Right renal pelvis (tissue), 4 donors: ENCODE measurements at places on chromosomes 1 and 21.

DNA sequence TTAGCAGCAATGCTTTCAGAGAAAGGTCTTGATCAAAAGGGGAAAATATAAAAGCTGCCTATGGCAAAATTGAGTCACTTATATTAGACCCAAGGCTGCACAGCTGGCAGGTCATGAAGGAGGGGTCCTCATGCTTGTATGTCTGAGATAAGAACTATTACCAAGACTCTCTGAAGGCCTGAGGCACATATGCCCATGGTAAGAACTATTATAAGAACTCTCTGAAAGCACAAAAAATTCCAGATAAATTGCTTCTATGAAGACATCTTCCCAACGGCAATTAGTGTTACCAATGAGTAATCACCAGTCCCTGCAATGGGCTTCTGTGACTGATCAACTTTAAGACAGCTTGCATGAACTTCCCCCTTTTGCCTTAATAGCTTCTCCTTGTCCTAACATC is 42.8 kb upstream of the LRIF1 start:
- DNase-seq, result no peak

DNA sequence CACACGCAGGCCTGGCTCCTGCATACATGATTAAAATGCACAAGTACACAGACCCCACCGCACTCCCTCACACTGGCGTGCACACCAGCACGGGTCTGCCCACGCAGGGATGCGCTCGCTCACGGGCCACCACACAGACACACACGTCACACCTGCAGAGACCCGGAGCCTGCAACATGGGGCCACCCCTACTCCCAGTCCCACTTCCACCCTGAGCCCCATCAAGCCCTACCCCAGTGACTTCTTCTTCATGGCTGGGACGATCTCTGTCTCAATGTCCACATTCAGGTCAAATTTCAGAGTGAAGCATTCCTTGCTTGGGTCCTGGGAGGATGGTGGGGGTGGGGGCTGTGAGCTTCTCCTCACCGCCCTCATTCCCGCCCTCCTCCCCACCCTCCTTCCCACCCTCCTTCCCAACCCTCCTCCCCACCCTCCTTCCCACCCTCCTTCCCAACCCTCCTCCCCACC is 8.9 kb upstream of the TNFRSF25 start:
- DNase-seq, result no peak

DNA sequence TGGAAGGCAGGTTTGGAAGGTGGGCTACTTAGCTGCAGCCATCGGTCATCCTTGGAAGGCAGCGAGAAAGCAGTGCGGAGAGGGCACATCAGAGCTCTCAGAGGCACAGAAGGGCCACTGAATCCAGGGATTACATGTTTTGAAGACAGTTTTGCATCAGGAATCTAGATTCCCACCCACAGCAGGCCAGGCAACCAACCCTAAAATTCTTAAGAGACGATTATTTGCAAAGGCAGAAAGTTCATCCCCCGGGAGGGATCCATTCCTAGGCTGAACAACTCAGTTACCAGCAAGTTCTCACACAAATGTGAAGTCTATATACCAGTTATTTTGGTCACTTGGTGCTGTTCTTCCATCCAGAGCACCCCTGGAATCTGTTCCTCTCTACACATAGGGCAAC is 457.3 kb upstream of the VAMP3 start:
- no peak for DNase-seq

- DNase-seq, result no peak
Measured at GRCh38 chr1:112548547-112548946, 39.8 kb downstream of the WNT2B start.

DNA sequence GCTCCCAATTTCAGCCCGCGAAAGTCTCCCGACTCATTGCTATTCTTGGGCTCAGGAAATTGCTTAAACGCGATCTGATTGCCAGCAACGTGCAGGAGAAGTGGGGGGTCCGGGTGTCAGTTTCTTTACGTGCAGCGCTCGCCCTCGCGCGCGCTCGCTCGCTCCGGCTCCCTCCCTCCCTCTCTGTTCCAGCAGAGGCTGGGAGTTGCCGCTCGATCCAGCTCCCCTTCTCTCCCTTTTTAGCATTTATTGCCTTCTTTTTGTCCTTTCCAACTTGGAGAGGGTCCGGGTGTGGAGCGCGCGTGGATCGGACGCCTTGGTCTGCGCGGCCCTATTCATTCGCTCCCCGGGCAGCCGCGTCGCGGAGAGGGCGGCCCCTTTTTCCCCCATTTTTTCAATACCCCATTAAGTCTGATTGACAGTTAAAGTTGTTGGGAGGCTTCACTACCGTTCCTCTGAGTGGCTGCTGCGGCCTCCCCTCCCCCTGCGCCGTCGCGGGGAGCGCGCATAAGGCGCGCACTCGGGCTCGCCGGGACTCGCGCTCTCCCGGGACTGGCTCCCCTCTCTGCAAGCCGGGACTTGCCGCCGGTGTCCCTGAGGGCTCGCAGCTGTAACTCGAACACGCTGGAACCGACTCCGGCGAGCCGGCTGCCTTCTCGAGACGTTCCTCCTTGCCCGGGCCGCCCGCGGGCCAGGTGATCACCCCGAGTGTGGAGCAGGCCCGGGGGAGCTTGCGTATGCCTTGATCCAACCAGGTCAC is at the start of gene DHRS3:
Gene DHRS3 (minus strand): TSS at position 310 of the 760 bp plus-strand sequence. CDS start 862 bp downstream, outside the sequence.
- DNase-seq, result no peak

DNA sequence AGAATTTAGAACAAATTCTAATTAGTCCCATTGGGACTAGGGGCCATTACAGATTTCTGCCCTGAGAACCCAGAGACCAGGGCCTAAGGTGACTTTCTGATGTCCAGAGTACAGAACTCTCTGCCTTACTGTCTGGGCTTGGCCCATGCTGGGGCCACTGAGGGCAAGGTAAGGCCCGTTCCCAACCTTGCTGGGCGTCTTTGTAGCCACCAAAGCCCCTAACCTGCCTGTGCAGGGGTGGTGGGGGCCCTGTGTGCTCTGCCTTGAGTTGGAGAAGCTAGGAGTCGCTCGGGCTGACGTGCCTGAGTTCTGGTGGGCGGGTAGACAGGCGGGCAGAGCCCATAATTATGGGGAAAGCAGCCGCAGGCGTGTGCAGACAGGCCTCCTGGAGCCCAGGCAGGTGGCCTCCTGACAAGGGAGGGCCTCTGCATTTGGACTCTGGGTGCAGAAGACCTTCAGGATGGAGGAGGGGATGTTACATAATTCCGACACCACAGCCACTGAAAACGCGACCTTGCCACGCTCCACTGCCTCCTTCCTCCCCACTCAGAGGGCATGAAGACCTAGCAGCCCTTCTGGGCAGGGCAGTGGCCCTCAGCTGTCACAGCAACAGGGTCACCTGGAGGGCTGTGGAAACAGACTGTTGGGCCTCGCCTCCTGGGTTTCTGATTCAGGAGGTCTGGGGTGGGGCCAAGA is 239.9 kb upstream of the TMEM51 start:
- DNase-seq, result no peak

GRCh38 chr1:162475089-162475488 is 22.5 kb upstream of the UHMK1 start:
- no peak for DNase-seq

GRCh38 chr1:186905561-186905960 is 76.8 kb downstream of the PLA2G4A start:
- no peak for DNase-seq

DNA sequence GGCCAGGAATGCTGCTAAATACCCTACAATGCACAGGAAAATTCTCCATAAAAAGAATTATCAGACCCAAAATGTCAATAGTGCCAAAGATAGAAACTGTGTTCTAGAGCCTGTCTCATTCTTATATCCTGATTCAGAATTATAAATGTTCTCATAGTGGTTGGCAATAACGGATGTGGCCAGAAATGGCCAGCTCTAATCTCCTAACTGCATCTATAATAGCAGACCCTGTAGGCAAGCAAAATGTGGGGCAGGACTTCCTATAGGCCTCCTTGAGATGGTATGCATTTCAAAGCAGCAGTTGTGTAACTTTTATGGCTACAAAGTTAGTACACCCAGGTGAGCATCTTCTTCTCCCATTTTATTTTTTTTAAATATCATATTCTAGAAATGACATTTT is 95.9 kb upstream of the SGIP1 start:
- no peak for DNase-seq
